ENCODE measurements at places on chromosomes 3 and 15.

DNA sequence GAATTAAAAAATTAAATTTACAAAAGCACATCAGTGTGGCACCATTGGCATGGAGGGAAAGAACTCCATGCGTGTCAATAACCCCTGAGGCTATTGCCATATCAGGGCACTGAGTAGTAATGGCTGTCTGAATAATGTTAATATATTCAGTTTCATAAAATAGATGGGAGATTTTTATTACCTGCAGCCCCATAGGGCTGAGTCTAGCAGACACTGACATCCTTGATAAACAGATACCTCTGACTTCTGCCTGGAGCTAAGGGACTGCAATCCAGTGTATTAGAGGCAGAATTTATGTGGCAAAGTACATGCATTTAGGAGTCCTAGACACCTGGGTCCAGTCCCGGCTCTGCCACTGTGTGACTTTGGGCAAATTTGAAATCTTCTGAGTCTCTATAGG lies 38.8 kb upstream of the SV2B start:
- DNase-seq = no peak

- DNase-seq = no peak
These were observed 175.9 kb downstream of the RPLP1 start for GRCh38 chr15:69628256-69629093.

GRCh38 chr3:102400142-102400541 lies 34.7 kb upstream of the ZPLD1 start:
- no peak for DNase-seq

DNA sequence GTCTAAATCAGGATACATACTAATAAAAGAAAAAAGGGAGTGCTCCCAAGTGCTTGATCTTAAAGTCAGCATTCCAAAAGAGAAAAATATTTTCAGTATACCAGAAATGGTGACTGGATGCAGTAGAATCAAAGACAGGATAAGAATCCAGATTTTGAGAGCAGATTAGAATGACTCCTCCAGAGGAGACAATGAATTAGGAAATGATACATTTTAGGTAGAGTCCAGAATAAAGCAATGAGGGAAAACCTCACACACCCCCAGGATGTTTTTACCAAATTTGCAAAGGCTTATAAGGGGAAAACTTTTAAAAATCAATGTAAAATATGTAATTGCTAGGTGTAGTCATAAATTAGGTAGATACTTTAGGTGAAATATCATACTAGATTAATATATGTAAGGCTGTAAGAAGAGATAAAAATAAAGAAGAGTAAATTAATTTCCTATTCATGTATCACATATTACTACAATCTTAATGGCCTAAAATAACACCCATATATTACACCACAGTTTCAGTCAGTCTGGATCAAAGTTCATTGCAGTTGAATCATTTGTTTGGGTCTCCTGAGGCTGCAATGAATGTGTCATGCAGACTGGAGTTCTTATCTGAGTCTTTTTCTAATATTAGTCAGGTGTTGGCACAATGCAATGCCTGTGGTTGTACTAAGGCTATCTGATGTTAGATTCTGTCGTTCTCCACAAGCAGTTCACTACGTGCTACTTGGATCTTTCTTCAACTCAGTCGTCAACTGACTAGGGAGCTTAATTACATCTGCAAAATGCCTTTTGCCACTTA lies 547.8 kb upstream of the EPHA6 start:
- DNase-seq = no peak
